ENCODE measurements at places on chromosomes 2 and 18.
A peak's percentile ranks its signal among the peaks of the same experiment; 100 is the strongest.

DNA sequence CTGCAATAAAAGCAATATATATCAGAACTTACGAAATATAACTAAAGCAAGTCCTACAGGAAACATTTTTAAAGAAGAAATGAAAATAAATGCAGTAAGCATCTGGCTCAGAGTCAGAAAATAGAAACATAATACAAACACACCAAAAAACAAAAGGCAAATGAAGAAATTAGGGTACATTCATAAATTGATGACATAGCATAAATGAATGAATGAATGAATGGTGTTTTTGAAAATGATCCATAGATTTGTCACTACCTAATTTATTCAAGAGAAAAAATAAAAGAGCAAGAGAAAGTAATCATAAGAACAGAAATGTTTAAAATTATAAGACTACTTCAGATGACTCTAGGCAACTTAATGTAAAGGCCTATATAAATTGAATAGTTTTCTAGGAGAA, 226.1 kb upstream of the CDH20 start:
- DNase-seq, result no peak

GRCh38 chr2:130728007-130728454, 839 bp upstream of the GPR148 start:
- DNase-seq, result peak; percentile 26

GRCh38 chr2:240960309-240960970, 38.0 kb upstream of the SNED1 start:
- no peak for DNase-seq

GRCh38 chr2:118264232-118264990, 176.1 kb downstream of the INSIG2 start:
- DNase-seq, result no peak

GRCh38 chr2:109342930-109343329, 213.9 kb downstream of the SH3RF3 start:
- no peak for DNase-seq

GRCh38 chr2:34012715-34013302, 413.7 kb upstream of the FAM98A start:
- DNase-seq, result peak; percentile 17

- no peak for DNase-seq
Measured at GRCh38 chr18:22604390-22604985, 186.8 kb upstream of the CTAGE1 start.

GRCh38 chr2:61689568-61689967, 151.4 kb upstream of the XPO1 start:
- no peak for DNase-seq

DNA sequence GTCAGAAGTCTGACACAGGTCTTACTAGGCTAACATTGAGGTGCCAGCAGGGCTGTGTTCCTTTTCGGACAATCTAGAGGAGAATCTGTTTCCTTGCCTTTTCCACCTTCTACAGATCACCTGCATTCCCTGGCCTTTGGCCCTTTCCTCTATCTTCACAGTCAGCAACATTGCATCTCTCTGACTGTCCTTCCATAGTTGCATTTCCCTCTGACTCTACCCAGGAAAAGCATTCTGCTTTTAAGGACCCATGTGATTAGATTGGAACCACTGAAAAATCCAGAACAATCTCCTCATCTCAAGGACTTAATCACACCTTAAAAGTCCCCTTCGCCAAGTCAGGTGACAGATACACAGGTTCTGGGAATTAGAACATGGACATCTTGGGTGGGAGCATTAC, 181.5 kb downstream of the SLC8A1 start:
- no peak for DNase-seq

DNA sequence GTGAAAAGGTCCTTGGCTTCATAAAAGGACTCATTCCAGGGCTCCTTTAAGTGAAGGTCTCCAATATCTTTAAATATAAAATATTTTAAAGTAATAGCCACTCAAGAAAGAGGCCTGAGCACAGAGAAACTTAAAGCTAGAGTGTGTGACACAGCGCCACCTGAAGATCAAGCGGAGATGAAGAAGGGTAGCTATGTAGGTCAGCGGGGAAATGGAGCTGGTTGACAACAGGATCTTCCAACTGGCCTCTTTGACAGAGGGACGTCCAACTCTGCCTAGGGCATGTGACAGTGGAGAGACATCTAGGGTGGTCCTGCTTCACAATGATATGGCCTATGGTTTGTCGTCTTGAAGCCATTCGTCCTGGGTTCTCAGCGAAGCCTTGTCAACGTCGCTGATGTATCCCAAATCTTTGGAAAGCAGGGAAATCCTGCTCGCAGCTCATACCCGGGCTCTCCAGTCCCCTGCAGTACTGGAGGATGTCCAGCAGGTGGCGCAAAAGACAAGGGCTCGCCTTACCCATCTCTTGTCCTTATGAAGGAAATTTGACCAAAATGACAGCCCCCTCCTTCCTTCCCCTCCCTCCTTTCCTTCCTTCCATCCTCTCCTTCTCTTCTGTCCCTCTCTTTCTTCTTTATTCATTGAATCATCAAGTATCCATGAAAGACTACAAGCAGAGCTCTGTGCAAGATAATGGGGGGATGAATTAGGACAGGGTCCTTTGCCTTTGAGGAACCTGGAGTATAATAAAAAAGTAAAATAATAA, 59.6 kb downstream of the LONRF2 start:
- peak; percentile 66 for DNase-seq
